IPS-NIHi11 (cell line): ENCODE measurements at places on chromosomes 6 and 20.

- DNase-seq: no peak
Observed at GRCh38 chr20:19907326-19908056, 109.7 kb upstream of the NAA20 start.

DNA sequence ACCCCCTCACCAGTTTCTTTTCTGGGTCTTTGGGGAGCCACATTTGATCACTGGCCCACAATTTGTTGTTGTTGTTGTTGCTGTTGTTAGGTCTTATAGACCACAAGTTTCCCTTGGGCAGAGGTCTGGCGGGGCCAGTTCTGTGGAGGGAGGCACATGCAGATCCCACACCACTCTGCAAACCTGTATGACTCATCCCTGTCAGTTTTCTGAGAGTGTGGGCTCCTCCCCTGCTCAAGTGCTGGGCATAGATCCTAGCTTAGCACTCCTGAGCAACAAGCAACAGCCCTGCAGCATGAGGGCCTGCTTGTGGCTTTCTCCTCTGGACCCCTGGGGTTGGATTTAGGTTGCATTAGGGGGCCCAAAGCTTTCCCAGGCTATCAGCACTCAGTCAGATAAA is 411.1 kb upstream of the HTR1E start:
- DNase-seq: no peak

DNA sequence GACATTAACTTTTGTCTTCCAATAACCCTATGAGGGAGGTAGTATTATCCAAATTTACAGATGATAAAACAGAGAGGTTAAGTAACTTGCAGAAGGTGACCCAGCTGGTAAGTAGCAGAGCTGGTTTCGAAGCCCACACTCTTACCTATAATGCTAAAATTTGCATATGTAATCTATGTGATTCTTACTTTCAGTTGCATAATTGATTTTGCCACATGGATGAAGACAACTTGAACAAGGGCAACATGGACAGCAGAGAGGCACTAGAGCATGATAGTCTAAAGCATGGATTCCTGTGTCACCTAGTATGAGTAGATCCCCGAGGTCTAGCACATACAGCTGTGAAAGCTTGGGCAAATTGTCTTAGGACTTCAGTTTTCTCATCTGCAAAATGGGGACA is 117.6 kb upstream of the DTNBP1 start:
- DNase-seq: no peak

DNA sequence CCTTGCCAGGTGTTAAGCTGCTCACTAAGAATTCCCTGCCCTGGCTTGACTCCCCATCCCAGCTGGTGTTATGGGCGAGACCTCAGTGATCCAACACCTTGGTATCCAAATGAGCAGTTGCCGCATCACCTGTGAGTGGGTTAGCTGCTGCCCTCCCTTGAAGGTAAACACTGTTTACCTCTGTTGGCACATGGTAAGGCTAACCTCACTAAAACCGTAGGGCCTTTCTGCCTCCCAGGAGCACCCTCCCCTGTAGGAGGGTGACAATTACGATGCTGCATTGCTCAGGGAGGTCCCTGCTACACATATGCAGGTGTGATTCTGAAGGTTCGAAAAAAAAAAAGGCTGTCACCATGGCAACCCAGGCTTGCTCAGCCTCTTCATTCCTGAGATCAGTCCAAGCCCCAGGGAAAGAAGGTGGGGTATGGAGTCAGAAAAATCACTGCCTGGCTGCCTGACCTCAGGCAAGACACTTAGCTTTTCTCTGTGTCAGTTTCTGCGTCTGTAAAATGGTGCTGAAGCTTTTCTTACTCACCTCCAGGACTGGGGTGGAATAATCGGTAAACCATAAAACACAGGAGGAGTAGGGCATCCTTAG is 19.5 kb downstream of the PNPLA1 start:
- peak; percentile 70 for DNase-seq

- no peak for DNase-seq
Observed at GRCh38 chr20:3085571-3086072, 1.1 kb upstream of the AVP start.

DNA sequence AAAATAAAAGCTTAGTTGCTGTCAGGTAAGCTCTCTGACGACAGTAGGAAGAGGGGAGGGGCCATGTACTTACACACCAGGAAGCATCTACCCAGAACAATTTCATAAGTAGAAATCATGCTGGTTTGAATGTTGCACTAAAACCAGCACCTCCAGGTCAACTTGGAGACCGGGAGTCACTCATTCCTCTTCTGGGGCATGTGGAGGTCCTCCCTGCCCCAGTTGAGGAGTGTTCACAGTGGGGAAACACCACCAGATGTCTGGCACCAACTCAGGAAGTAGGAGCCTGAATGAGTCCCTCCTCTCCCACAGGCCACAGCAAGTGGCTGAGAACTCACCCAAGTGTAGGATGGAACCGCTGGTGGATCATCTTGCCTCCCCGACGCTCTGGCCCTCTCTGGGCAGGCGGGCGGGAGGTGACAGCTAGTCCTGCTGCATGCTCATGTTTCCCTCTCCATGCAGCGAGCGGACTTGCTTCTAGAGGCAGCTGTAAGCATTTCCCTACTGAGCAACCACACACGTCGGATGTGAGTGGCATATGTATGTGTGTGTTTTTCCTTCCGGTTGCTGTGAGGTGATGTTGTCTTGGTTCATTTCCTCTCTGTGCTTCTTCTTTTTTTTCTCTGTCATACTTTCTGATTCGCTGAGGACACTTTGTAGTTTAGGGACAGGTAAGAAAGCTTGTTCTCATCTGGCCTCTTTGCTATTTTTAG is 149.5 kb upstream of the NEDD9 start:
- no peak for DNase-seq

- DNase-seq: no peak
Observed at GRCh38 chr20:23970049-23970448, 18.5 kb downstream of the GGTLC1 start.

- DNase-seq: no peak
Observed at GRCh38 chr6:82396964-82397751, 33.5 kb downstream of the TPBG start.

GRCh38 chr6:106677282-106677681 is 47.9 kb downstream of the QRSL1 start:
- DNase-seq: no peak

- DNase-seq: peak; percentile 72
Observed at GRCh38 chr6:151765444-151765886, 42.0 kb upstream of the ESR1 start.

DNA sequence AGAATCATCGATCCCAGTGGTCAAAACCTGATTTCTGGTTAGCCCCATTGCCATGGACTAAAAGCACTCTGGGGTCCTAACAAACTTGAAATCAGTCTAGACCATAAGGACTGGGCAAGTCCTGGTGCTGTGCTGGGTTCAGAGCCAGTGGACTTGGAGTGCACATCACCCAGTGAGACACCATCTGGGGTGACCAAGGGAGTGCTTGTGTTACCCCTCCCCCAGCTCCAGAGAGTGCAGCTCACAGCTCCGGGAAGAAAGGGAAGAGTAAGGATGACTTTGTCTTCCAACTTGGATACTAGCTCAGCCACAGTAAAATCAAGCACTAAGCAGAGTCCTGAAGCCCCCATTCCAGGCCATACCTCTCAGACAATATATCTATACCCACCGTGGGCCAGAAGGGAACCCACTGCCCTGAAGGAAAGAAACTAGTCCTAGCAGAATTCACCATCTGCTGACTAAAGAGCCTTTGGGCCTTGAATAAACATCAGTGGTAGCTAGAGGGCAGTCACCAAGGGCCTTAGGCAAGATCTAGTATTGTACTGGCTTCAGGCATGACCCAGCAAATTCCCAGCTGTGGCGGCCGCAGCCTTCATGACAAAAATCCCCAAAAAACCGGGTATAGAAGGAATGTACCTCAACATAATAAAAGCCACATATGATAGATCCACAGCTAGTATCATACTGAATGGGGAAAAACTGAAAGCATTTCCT is 153.5 kb upstream of the OGFRL1 start:
- no peak for DNase-seq

GRCh38 chr6:128167552-128167951 is 266.7 kb upstream of the THEMIS start:
- no peak for DNase-seq

GRCh38 chr6:16466800-16467553 is 228.6 kb downstream of the GMPR start:
- no peak for DNase-seq

- no peak for DNase-seq
Observed at GRCh38 chr6:144195671-144196270, 45.5 kb downstream of the STX11 start.

DNA sequence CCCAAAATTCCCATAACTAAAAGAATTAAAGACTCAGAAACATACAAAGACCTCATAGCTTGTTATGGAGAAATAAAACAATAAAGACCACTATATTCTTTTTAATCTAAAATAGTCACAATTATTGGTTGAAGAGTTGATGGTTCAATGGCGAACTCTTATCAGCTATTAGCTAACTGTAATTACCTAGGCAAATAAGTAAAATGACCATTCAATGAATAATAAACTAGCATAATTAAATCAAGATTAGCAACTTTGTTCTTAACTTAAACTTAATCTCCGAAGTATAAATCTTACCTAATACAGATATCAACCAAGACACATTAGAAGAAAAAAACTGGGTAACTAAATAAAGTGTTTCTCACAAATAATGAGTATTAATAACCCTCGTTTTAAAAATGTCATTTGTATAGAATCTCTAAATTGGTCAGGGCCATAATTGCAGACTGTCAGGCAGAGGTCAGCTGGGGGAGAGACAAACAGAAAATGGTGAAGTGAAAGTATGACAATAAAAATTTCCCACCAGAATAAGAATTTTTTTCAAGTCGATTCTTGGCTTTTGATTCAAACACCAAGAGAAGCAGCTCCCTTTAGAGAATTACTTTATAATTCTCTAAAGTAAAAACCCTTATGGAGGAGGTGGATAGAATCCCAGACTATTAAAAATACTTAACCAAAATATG is 1.7 kb downstream of the FKBP5 start:
- no peak for DNase-seq

DNA sequence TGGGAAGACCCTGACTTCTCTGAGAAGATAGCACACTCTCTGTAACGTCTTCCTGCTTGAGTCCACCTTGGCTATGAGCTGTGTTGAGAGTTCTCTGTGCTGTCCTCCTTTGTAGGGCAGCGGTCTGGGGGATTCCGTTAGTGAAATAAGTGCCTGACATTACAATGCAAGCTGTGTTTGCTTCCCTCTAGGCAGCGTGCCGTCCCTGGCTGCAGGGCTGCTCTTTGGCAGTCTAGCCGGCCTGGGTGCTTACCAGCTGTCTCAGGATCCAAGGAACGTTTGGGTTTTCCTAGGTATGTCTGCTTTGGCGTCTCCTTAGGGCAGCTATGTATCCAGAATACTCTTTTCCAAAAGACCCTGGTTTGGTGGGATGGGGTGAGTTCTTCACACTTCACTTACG is 2.8 kb downstream of the TMEM14C start:
- no peak for DNase-seq

GRCh38 chr6:43658161-43658560 is 13.3 kb downstream of the RSPH9 start:
- DNase-seq: no peak

DNA sequence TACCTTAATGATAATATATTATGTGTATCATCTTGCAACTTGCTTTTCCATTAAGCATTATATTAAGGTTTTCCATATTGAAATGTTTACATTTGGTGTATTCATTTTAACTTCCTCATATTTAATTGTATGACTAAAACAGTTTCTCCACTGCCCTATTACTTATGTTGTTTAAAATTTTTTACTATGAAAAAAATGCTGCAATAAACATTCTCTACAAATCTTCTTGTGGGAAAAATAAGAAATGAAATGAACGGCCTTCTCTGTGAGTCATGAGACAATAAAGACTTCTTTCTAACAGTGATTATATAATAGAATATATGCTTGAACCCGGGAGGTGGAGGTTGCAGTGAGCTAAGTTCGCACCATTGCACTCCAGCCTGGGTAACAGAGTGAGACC is 25.5 kb downstream of the FASTKD5 start:
- no peak for DNase-seq

DNA sequence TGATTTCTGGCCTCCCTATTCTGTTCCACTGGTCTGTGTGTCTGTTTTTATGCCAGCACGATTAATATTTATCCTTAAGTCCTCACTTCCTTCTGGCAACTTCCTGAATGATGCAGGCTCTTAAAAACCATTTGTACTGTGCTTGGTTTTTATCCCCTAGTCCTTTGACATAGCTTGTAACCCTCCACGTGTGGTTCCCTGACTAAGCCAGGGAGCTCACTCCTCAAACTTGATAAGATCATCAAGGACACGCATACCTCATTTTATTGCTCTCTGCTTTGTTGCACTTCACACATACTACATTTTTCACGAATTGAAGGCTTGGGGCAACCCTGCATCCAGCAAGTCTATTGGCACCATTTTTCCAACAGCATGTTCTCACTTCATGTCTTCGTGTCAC is 166.4 kb upstream of the UST start:
- no peak for DNase-seq

- no peak for DNase-seq
Observed at GRCh38 chr6:37788259-37788658, 31.3 kb upstream of the ZFAND3 start.

DNA sequence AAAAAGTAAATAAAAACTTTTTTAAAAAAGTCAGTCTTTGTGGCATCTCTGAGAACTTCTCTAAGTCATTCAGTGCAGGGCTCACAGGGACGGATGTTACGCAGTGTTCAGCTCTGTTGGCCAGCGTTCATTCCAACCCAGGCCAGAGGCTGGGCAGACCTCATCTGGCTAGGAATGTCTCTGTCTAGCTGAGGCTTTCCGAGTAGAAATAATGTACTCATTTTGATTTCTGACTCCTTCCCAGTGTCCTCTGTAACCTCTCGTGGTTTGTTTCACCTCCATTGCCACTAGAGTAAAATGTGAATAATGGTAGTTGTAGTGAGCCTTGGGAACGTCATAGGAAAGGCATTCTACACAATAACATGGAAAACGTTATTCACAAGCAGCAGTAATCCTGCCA is 135.1 kb downstream of the TMEM242 start:
- DNase-seq: no peak

DNA sequence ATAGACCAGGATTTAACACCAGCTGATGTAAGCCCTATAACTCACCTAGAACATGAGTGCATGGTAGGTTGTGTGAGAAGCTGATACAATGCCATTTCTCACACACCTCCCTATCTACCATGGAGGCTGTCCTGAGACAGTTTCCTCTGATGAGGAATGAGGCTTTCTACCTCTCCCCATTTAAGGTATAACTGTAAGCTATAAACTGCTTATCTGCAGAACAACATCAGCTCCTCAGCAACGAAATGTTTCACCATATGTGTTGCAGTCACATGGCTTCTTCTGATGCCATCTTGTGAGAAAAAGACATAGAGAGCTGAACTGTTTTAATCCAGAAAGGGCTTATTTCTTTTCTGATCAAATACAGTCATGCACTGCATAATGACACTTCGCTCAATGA is 20.7 kb downstream of the ZKSCAN3 start:
- DNase-seq: no peak
